ENCODE measurements at places on chromosomes 16 and 17. TPM values are rescaled to one million over a fixed set of nuclear protein-coding genes. Genes with fewer than 3 reads are reported as not detected.

The TBC1D3I gene
- 0.68 TPM for total RNA-seq

The CCNF gene
- total RNA-seq: 11.1 TPM

The KRT31 gene
- 4.4 TPM for total RNA-seq

The PRSS27 gene
- total RNA-seq: 191 TPM

The CDH3 gene
- total RNA-seq: 94.1 TPM

The FAM20A gene
- total RNA-seq: 13.6 TPM

The PHKG2 gene
- 16.9 TPM for total RNA-seq

DNA sequence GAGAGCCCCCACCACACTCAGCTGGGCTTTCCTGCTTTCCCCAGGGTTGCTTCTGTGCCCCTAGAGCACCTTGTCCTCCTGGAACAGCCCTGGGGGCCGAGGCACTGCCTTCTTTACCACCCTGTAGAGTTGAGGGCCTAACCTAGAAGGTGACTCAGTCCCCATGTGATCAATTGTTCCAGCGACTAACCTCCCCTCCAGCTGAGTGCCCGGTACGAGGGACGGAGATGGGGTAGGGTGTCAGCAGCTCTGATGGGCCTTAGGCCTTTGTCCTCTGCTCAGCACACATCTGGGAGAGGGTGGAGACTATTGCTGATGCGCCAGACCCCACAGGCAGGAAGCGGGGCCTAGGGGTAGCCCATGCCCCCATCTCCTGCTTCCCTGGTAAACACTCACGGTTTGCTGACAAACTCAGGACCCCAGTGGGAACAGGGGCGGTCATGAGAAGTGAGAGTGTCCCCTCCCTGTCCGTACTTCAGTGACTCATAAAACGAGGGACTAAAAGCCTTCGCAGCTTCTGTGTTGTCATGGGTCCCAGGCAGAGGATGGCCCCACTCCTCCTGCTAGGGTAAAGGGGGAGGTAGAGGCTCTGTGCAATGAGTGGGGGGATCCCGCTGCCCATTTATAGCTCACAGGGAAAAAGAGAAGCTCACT lies 33.1 kb downstream of the NECAB2 start:
- no peak for ATAC-seq

DNA sequence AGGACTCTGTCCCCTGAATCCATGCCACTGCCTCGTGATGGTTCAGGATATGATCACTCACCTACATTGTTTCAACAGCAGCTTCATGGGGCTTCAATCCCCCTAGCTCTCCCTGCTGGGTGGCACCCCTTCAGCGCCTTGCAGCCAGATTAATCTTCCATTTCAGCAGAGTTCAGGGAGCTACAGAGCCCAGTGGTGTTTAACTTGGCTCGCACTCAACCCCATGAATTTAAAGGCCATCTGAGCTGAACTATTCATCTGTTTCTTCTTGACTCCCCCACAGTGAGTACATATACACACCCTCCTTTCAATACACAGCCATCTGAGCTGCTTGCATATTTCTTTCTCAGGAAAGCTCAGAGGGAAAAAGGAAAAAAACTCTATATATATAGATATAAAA lies 202.8 kb upstream of the C16orf82 start:
- ATAC-seq: no peak

- ATAC-seq: no peak
Observed at GRCh38 chr16:2728034-2728433, 8.0 kb upstream of the PRSS27 start.

DNA sequence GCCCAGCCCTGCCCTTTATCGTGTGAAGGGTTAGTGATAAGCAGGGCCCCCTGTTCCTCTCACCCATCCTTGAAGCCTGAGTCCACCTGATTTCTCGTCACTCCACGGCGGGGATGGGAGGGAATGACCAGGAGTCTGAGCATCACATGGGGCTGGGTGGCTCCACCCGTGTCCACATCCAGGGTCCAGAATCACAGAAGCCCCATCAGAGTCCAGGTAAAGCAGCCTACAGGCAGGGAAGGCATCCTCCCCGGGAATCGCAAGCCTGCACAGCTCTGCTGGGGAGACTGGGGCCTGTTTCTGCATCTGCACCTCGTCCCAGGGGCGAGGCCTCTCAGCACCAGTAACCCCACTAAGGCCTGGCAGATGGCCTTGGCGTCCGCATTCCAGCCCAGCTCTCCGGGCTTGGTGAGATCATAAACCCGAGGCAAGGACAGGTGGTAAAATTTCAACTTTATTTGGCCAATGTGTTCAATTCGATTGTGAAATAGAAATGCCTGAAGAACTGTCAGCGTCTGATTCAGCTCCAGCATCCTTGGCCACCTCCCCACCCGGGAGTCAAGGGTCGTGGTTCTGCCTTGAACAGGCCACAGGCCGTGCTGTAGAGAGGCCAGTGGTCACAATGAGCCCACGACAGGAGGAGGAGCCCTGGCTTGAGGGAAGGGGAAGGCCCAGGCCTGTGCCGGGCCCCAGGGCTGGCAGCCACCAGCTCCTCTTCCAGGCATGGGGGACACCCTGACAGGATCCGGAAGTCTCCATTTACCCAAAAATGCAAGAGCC lies 8.1 kb upstream of the PPP1R27 start:
- no peak for ATAC-seq

DNA sequence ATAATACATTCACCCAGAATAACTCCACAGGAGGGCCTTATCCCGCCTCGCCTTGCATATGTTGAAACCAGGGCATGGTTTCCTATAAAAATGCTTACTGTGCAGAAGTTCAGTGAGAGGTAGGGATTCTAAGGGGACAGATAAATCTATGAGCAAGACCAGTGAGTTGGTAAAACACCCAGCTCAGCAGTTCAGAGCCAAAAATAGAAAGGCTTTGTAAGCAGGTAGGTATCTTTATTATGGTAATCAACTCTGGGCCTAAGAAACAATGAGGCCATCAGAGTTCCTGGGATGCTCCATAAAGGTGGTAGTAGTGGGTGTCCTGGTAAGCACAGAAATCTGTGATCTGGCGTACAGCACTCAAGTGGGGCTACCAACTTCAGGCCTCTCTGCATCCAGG lies 549.4 kb upstream of the CDH5 start:
- peak; percentile 38 for ATAC-seq

DNA sequence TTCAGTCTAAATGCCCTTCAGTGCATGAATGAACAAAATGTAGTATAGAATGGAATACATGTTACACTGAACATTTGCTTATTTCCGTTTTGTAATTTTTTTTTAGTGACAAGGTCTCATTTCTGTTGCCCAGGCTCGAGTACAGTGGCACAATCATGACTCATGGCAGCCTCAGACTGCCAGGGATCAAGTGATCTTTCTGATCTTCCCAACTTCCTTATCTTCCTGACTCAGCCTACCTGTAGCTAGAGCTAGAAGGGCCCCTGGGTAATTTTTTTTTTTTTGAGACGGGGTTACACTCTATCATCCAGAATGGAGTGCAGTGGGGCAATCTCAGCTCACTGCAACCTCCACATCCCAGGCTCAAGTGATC lies 7.3 kb upstream of the SLX4 start:
- ATAC-seq: peak; percentile 76

- no peak for ATAC-seq
Observed at GRCh38 chr17:4600563-4600962, 16.2 kb downstream of the SMTNL2 start.

DNA sequence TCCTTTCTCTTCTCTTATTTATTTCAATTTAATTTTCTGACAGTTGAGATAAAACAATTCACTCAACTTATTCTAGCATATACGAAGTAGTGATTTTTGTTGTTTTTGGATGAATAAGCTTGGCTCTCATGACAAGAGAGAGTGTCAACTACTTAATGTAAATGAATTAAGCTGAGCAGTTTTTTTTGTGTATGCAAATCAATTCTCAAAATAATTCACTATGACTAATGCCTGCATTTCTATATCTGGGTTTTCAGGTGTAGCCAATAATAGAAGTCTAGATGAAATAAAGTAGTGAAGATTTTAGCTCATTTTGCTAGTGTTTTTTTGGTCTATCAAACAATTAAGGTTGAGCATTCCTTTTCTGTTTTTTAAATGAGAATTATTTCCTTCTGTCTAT lies 1354.0 kb downstream of the CDH8 start:
- ATAC-seq: no peak

DNA sequence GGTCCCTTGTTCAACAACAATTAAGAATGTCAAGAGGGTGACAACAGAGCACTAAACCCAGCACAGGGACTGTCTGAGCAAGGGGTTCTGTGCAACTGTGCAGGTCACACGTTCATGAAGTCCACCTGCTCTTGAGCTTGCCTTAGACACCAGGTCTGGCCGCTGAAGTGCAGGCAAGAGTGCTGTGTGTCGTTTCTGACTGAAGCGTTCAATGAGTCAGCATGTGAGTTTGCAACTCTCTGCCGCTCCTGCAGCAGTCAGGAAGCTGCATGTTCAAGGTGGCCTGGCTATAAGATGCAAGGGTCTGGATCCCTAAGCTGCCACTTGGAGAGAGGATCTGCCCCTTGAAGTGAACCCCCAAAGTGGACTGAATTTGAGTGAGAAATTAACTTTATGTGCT lies 332.7 kb upstream of the HSBP1 start:
- no peak for ATAC-seq

- ATAC-seq: peak; percentile 84
Observed at GRCh38 chr16:59964232-59964924, 1230.3 kb upstream of the GOT2 start.

GRCh38 chr17:64216338-64217248 lies 46.5 kb downstream of the TEX2 start:
- ATAC-seq: no peak

DNA sequence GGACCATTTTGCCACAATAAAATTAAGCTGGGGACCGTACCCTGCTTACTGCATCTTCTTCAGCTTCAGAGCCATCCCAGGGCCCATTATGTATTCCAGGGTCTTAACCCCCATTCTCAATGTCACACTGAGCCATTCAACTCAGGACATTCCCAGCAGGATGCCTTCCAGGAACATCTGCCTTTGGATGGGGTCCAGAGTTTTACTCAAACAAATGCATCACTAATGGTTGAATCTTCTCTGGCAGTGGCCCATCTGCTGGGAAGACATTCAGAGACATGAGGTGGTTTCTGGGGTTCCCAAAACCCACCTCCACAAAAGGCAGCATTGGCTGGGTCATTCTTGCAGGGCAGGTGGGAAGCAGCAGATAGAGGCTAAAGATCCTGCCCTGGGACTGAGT lies 3.4 kb upstream of the SEC14L5 start:
- ATAC-seq: no peak

DNA sequence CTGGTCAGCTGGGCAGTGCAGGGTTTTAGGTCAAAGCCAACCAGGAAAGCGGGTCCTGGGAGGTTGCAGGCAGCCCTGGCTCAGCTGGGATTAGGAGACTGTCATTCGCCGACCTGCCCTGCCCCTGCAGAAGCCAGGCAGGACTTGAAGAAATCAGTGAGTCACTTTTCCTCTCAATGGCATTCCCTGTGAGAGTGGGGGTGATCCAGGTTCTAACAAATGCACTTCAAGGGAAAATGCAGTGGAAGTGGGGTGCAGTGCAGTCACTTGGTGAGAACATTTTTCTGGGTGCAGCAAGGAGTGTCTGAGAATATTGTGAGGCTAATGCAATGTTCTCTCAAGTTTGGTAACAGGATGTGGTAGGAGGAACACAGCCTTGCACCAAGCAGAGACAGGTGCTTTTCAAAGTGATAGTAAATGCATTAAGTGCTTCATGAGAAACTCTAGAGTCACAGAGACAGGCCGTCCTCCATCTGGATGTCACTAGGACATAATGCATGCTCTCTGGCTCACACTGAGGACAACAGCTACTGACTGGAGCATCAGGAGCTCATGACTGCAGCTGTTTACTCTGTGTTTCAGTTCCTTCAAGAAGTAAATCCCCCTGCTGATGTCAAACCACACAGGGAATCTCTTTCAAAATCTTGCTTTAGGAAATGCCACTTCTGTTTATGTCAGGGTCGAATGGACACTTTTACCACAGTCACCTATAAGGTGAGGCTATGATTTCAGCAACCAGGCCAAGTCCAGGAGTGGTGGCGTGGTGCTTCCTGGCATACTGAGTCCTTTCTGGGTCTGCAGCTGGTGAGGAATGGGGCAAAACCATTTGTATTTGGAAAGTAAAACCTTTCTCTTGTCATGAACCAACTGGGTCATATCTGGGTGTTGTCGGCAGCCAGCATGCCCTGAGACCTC lies 16.7 kb downstream of the CDK5R1 start:
- peak; percentile 80 for ATAC-seq

GRCh38 chr17:79117905-79118487 lies 43.4 kb downstream of the ENGASE start:
- ATAC-seq: no peak

DNA sequence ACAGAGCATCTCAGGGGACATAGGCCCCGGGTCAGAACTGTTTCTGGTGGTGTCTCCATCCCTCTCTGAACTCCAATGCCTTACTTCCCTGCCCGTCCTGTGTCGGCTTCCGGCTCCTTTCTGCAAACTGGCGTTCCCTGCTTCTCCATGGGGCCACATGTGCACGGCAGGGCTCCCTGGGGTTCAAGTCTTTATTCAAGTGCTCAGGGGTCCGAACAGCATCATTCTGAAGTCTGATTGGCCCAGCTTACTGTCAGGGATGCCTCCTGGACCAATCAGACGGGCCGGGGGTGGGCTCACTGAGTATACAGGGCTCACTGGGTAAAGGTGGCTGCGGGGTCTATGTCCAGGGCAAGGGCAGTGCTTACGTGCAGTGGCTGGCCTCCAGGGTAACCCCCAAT lies 17.1 kb downstream of the C16orf82 start:
- no peak for ATAC-seq

GRCh38 chr17:10844621-10845387 lies 6.9 kb upstream of the PIRT start:
- peak; percentile 93 for ATAC-seq

Measured in esophagus mucosa (tissue), 1 donor.